ENCODE measurements at places on chromosomes 6 and 20.

DNA sequence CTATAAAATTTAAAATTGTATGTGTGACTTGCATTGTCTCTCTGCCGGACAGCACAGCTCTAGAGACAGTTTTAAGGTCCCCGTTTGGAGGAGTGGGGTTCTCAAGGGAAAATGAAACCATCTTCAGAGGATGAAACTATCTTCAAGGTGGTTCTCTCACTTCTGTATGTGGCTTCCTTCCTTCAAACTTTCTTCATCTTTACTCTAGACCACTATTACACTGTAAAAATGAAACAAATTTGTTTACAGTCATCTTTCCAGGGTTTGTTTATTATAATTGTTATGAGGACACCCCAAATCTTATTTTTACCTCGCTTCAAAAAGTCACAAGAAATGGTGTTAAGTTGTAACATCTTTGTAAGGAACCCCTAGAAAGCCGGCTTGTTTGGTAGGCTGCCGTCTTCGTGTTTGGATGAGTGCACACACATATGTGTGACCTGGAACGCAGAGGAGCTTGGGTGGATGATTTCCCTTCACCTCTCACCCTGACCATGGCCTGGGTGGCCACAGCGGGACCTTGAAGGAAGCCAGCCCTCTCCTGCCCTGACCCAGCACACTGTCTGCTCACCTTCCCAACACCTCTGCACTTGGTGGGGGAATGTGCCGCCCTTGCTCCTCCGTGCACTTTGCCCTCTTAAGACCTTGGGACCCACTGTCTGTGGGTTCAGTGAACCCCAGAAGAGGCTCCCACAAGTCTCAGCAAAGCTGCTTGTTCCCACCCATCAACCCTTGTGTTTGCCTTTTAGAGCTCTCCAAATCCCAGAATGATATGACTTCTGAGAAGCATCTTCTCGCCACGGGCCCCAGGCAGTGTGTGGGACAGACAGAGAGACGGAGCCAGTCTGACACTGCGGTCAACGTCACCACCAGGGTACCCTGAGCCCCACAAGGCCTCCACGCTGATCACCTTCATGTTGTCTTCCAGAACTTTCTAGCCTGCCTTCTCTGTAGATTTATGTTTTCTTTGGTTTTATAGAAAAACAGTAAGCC is 67.8 kb downstream of the SYTL3 start:
- DNase-seq: no peak

DNA sequence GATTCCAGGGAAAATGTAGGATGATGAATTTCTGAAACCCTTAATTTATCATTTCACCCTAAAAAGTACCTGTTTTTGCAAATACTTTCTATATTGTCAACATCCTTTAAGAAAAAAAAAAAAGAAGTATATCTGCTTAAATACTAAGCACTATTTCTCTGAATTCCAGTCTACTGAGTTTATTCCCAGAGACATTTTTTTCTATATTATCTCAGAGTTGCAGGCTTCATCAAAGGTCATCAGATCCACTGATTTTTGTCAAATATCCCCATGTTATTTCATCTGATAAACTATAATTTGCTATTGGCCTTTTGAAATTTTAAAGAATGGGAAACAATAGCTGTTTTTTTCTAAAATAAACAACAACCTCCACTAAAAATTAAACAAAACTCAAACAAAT is 357.6 kb upstream of the ID4 start:
- DNase-seq: no peak

DNA sequence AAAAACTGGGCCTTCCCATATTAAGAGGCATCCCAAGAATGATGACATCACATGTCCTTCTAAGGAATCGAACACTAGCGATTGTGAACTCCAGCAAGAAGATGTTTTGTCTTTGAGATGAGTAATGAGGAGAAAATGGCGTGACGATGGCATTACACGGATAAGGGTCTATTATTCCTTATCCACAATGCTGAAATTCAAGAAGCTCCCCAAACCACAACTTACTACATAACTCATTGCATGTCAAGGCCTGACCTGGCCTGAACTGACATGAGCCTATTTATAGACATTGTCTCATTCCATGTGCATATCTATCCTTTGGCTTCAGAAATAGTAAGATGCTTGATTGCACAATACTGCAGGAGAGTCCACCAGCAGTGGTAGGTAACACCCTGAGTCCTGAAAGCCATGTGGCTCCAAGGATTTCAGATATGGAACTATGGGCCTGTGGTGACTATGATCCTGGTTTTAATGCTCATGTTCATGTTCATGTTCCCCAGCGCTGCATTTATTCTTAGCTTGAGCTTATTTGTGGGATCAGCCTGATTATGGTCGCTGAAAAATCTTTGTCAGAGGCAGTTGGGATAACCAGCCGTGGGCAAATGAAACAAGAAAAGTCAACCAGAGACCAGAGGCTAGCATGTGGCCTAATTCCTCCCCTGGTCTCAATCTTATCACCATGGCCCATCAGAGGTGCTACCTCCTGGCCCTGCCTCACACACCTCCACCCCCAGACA is 183.2 kb upstream of the JARID2 start:
- no peak for DNase-seq

- DNase-seq: no peak
Observed at GRCh38 chr6:74927299-74927698, 278.6 kb downstream of the COL12A1 start.

GRCh38 chr6:170438402-170438753 is 114.7 kb downstream of the PSMB1 start:
- peak; percentile 27 for DNase-seq

GRCh38 chr20:33518071-33518470 is 28.2 kb downstream of the CBFA2T2 start:
- no peak for DNase-seq

DNA sequence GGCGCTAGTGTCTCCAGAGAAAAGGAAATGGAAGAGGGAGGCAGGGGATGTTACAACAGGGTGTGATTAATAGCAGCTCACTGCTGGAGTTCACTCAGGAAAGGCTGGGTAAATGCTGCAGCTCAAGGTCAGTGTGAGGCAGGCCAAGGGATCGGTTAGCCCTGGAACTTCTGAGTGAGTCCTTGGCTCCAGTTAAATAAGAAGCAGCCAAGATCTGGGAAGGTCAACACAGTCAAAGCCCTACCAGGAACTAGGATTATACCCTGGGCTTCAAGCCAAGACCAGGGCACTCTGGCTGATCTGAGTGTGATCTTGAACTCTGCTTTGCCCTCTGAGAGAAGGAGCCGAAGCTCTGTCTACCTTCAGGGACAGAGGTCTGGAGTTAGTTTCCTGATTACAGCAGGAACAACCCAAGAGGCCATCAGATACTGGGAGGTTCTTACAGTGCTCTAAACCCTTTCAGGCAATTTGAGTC is 44.3 kb downstream of the TPD52L1 start:
- no peak for DNase-seq

GRCh38 chr6:131756039-131756438 is 45.2 kb upstream of the CTAGE9 start:
- no peak for DNase-seq

GRCh38 chr6:17115251-17116116 is 13.6 kb downstream of the STMND1 start:
- DNase-seq: no peak

- no peak for DNase-seq
Observed at GRCh38 chr20:39263076-39263475, 300.9 kb downstream of the DHX35 start.

GRCh38 chr6:4774715-4775493 is 1.3 kb upstream of the CDYL start:
- DNase-seq: no peak

GRCh38 chr6:1952740-1953360 is 292.6 kb downstream of the GMDS start:
- DNase-seq: no peak

- DNase-seq: no peak
Observed at GRCh38 chr6:111113336-111114086, 26.2 kb downstream of the SLC16A10 start.

DNA sequence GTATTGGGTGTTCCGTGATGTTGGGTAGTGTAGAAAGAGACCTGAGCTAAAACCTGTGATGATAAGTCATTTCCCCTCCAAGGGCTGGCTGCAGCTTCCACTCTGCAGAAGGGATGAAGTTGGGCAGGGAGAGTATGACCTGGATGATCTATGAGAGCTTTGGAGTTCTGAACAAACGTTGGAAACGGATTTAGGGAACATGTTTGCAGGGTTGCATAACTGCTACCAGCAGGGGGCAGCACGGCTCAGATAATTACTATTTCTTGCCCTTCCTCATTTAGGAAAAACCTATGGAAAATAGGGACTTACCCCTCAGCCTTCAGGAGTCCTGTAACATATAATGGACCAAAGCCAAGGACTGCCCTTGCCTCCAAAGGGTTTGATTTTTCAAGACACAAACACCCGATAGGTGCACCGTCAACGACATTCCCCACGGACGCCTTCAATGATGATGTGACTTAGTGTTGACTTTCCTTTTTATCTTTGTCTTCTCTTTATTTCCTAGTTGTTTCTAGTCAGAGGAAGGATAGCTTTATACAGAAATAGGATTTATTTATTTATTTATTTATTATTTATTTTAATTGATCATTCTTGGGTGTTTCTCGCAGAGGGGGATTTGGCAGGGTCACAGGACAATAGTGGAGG is 164.9 kb upstream of the SASH1 start:
- DNase-seq: peak; percentile 50

DNA sequence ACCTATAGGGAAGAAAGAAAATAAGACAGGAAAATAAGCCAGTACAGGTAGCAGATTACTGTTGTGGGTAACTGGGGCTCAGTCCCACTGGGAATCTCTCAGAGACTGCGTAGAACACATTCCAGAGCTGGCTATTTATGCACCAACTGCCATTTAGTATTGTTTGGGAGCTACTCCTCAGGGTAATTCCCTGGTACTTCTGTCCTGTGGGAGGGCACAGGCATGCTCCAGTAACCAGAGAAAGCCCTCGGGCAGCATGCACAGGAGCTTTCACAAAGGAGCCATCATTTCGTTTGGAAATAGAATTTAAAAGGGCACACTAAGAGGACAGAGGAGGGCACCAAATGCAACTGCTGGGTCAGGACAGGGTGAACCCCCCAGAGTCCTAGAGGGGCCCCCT is 148.0 kb upstream of the LRFN2 start:
- DNase-seq: no peak

- DNase-seq: no peak
Observed at GRCh38 chr6:13229205-13230085, 98.9 kb downstream of the TBC1D7 start.

DNA sequence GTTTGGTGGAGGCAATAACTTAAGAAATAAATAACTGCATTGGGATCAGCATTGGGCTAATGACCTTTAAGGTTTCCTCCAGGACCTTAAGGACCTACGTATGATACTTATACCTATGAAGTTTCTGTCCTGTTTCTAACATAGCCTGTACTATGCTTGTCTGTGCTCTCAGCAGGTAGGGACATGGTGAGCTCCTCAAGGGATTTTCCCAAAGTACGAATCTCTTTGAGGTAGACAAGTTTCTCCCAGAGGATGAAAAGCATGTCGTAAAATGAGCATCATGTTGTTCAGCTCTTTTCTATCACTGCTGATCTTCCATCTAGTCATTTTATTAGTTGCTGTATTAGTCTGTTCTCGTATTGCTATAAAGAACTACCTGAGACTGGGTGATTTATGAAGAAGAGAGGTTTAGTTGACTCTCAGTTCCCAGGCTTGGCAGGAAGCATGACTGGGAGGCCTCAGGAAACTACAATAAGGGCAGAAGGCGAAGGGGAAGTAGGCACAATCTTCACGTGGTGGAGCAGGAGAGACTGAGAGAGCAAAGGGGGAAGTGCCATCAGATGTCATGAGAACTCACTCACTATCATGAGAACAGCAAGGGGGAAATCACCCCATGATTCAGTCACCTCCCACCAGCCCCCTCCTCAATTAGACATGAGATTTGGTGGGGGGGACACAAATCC is 77.8 kb upstream of the TGM3 start:
- DNase-seq: no peak

DNA sequence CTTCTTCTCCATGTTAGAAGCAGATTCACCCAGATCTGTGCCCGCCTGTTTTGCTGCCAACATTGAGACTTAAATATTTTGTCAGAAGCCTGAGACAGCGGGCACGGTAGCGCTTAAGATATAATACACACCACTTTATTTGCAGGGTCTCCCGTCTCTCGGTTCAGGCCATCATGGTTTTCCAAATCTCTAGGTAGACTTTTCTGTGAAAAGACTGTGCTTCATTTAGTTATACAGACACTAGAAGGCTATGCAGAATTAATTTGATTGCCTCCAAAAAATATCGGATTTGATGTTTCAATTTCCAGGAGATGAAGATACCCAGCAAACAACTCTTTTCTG is 598 bp downstream of the TBP start:
- DNase-seq: no peak

DNA sequence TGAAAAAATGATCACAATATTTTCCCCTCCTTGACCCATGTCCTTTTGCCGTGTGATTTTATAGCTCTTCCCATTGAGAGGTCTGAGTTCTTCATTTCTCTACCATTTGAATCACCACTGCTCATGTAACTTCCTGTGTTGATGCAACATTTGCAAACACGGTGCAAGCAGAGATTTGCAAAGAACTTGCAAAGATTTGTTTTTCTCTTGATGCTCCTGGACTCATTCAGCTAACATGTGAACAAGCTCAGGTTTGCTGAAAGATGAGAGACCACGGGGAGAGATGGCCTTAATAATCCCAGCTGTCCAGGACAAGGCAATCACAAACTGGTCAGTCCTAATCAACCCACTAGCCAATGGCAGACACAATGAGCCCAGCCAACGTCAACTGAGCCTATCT is 8.6 kb downstream of the VNN2 start:
- no peak for DNase-seq

GRCh38 chr6:121504227-121504626 is 68.8 kb downstream of the GJA1 start:
- DNase-seq: no peak

DNA sequence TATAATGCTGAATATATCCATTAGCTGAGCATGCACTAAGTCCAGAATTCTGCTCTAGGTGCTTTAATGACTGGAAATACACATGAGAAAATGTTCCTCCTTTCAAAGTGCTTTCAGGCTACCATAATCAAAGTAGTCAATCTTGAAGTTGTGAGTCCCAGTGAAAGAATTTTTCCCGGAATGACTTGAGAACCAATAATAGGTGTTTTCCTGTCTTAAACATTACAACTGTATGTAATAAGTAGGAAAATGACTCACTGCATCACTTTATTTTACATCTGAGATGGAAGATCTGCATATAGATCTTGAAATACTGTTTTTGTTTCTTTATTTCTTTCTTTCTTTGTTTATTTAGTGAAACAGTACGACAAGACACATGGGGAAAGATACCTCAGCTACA is 437.4 kb upstream of the JAG1 start:
- DNase-seq: no peak

GRCh38 chr6:32980488-32981038 is 12.2 kb downstream of the BRD2 start:
- DNase-seq: no peak

Data from H1 (cell line).